ENCODE measurements at places on chromosomes 11 and 22.

DNA sequence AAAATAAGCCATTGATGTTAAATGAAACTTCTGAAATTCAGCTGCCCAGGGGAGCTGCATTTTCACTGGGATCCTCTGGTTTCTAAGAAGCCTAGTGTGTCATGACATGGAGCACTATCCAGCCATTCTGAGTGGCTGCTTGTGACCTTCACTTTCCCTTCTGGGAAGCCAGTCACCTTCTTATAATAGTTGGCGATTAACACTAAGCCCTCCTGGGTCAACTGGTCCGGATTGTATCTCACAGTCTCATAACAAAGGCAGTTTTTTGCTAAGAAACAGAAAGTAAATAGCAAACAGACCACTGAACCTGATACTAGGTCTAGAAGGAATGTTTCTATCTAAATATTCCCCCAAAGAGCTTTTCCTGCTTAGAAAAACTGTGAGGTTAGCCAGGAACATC, 7.9 kb downstream of the CSRP3 start:
- DNase-seq = no peak

DNA sequence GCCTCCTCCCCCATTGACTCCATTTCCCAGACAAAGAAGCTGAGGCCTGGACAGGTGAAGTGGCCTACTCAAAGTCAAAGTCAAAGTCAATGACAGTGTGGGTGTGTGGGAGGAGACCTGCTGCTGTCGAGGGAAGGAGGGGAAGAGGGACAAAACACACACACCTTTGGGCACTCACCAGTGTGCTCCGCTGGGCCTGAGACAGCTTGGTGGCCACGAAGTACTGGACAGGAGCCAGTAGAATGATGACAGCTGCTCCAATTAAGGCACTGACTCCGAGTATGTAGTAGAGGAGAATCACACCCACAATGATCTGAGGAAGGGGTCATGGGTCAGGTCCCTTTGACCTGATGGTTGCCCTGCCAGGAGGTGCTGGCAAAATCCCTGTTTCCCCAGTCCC, 33.6 kb downstream of the ABCC8 start:
- no peak for DNase-seq

DNA sequence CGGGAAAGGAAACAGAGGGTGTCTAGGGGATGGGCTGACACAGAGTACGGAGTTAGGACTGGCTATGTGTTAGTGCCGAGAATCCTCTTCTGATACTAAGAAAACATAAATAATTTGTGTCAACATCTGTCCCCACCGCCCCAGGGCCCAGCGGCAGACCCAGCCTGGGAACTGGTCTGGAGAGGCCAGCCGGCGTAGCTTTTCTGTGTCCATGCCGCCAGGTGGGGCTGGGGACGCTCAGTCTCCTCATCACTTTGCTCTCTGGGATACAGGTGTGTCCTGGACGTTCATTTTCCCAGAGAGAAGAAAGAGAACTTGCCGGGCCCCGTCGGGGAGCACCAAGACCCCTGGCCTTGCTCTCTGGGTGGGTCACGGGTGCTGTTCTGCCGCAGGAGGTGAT, 54.7 kb downstream of the WNT7B start:
- no peak for DNase-seq

- DNase-seq = no peak
Observed at GRCh38 chr22:37502342-37503182, 16.4 kb upstream of the MFNG start.

- DNase-seq = no peak
Observed at GRCh38 chr22:46241396-46242007, 8.6 kb downstream of the CDPF1 start.

DNA sequence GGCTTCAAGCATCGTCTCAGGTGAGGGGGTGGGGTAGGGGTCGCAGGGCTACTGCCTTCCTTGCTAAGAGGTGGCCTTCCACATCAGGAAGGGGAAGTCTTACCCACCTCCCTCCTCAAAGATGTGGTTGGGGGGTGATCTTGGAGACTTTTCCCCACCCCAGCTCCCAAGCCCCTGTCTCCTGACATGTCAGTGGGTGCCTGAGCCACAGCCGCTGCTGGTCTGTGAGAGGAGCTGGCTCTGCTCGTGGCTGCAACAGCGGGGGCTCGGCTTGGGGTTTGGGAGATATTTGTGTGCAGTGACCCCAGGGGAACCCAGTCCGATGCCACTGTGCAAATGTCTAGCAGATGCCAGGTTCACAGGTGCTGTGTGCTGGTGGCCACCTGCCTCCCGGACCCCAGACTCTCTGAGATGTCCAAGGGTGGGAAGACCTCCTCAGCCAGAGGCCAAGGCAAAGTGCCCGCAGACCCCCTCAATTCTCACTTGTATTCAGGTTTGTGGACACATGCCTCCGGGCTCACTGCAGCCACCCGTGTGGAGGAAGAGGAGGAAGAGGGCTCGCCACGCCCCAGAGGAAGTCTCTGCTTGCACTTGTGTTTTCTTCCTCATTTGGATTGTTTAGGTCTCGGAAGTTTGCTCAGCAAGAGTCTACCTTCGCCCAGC, 1.9 kb downstream of the KCNQ1 start:
- DNase-seq = no peak

DNA sequence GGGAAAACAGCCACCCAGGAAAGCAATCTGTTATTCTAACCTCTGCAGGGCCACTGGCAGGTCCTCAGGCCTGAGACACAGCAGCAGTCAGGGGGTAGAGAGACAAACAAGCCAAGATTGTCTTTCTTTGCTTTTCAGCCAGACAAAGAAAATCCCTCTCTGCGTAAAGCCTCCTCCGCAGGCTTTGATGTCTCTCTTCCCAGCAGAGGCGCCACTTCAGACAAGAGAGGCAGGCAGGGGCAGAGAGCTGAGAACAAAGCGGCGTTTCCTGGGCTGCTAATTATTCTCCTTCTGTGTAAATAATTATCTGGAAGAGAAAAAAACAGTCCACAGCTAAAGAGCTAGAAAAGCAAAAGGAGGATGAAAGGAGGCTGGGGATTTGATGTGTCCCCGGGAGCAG, 102.7 kb upstream of the SEZ6L start:
- no peak for DNase-seq

GRCh38 chr22:31179345-31179744, 19.4 kb downstream of the RNF185 start:
- no peak for DNase-seq

DNA sequence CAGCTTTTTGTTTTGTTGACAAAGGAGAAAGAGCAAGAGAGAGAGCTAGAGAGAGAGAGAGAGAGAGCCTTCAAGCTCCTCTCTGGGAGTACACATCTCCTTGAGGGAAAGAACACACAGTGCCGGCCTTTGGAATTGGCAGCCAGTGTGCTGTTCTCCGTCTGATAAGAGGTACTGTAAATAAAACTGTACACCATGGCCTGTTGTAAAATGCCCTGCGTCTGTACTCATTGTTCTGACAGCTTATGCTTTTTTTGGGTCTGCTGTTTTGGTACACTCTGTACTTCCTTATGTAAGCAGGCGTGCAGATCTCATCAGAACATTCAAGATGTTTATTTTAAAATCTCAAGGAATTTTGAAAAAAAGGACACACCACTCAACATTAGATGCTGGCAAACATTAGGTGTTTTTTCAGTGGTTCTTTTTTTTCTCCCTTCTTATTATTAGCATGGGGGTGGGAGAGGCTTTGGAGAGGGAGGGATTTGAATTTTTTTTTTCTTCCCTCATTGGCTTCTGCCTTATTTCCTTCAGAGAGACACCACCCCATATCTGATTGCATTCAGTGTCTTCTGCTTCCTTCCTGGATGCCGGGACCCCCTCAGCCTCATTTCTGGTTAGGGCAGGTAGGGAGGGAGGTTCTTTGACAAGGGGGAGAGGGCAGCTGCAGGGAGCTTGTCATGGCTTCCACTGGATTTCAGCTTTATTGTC, 116.8 kb upstream of the NNMT start:
- DNase-seq = no peak

Measured in T-helper 22 cell (primary cell).